Dermis blood vessel endothelial cell (primary cell): ENCODE measurements at places on chromosomes 13 and 19. TPM values are rescaled to one million over a fixed set of nuclear protein-coding genes. Genes with fewer than 3 reads are reported as not detected.

GRCh38 chr19:7393939-7394730, 45.4 kb downstream of the ARHGEF18 start:
- DNase-seq: no peak

DNA sequence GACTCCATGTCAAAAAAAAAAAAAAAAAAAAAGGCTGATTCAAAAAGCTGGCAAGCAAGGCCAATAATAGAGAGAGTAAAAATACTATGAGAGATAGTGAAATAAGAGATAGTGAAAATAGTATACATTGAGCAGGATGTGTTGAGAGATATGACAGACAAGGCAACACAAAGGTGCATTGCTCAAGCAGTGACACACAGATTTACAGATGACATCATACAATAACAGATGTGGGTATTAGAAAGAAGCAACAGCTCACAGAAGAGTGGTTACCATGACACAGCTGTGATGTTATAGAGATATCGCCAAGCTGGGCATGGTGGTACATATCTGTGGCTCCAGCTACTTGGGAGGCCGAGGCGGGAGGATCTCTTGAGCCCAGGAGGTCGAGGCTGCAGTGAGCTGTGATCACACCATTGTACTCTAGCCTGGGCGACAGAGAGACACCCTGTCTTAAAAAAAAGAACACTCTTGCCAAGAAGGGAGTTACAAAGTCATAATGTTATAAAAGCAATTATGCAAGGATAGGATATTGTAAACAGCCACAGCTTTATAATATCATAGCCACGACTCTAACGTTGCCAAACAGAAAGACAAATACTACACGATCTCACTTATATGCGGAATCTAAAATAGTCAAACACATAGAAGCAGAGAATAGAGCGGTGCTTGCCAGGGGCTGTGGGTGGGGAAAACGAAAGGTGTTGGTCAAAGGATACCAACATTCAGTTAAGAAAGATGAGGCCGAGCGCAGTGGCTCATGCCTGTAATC, 10.3 kb downstream of the TNFSF9 start:
- no peak for DNase-seq

DNA sequence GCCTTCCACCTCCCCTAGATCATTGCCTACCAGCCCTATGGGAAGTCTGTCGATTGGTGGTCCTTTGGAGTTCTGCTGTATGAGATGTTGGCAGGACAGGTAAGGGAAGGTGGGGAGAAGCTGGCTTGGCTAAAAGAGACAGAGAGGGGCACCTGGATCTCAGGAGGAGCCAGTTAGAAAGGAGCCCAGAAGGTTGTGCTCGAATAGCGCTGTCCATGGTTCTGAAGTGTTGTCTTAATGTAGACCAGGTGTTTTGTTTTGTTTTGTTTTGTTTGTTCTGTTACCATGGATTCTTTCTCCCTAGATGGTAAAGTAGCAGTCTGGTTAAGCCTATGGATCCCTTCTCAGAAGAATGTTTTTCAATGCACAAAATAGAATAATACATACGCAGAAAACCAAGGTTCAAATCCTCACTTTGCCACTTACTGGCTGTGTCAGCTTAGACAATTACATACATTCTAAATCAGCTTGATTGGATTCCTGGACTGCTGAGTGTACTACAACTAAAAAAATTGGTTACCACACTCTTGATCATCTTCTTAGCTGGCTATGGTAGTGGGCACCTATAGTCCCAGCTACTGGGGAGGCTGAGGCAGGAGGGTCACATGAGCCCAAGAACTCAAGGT, 5.9 kb upstream of the CACNG7 start:
- DNase-seq: peak; percentile 67

- DNase-seq: peak; percentile 98
Observed at GRCh38 chr19:49665351-49666119, at the start of the genes BCL2L12 and IRF3. TSS of gene BCL2L12 (plus strand) at chr19:49665933. CDS start at chr19:49666693, 760 bp downstream. TSS of gene IRF3 (minus strand) at chr19:49665857. CDS start at chr19:49664838, 1,019 bp downstream.

GRCh38 chr19:17429641-17430113, 9.8 kb downstream of the MVB12A start:
- DNase-seq: no peak

CABP5 gene
- total RNA-seq: not detected in 2 replicates
